ENCODE measurements at places on chromosomes 11 and 22.

DNA sequence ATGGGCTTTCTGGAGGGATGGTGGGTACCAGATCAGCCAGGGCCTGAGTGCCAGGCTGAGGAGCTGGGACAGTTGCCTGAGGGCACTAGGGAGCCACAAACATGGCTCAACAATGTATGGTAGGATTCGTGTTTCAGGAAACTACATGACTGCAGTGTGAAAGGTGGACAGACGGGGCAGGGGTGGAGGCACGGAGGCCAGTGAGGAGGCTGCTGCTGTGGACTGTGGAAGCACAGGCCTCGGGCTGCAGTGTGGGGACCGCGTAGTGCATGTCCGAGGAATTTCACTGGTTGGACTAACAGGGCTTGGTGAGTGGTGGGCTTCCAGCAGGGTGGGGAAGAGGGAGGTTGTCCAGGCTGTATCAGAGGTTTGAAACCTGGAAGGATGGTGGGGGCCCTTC, 7.8 kb downstream of the P2RY2 start:
- no peak for DNase-seq

- DNase-seq, result no peak
Measured at GRCh38 chr11:83852775-83853442, 566.7 kb upstream of the CCDC90B start.

DNA sequence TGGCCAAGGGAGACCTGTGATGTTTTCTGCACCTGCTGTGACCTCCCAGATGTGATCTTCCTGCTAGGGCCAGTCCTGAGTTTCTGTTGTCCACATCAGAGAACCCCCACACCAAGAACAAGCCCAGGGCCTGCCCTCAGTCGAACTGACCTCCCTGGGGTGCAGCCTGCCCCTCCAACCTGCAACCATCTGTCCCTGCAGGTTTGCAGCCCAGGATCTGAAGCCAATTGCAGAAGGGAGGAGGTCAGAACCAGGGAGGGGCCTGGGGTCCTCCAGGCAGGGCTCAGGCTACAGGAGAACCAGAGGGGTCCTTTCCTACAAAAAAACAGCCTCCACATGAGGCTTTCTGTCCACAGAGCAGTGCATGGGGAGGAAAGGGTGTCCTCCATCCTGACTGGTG, 807 bp downstream of the TRIM3 start:
- DNase-seq, result no peak

DNA sequence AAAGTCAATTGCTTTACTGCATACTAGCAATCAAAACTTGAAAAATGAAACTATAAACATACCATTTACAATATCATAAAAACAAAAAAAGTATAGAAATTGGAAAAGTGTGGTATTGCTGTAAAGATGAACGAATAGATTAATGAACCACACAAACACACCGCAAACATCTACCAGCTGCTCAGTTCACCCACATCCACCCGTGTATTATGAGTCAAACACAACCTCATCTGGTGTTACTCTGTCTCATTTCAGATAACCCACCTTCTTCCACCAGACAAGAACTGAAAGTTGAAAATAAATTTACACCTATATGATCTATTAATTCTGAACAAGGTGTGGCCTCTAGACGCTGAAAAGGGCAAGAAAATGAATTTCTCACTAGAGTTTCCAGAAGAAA, 53.3 kb downstream of the BLID start:
- DNase-seq, result no peak

DNA sequence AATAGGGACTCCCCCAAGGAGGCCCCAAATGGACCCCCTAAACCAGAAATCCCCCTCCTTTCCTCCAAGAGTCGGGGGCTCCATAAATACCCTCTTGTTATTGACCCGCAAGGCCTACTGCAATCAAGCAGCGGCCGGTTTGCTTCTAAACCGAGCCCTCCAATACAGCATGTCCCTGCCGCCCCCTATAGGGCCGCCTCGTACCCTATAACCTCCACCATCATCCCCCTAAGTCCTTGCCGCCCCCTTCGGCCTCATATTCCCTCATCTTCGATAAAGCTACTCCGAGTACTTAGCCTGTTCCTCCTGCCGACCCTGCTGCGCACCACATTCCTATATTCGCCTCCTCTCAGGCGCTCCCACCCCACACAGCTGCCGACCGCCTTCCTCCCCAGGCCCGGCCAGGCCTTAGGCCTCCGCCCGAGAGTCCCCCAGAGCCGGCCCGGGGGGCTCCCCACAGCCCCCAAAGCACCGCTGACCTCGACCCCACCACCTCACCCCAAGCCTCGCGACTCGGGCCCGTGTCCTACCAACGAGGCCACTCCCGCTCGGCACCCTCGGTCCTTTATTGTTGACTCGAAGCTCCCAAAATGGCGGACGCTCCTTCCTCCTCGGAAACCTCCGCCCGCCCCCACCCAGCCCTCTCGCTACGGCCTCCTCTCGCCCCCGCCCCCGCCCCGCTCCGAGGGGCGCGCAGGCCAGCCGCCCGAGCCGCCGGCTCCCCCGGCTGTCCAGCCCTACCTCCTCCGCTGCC, 430 bp downstream of the DDX6 start:
- peak; percentile 40 for DNase-seq

DNA sequence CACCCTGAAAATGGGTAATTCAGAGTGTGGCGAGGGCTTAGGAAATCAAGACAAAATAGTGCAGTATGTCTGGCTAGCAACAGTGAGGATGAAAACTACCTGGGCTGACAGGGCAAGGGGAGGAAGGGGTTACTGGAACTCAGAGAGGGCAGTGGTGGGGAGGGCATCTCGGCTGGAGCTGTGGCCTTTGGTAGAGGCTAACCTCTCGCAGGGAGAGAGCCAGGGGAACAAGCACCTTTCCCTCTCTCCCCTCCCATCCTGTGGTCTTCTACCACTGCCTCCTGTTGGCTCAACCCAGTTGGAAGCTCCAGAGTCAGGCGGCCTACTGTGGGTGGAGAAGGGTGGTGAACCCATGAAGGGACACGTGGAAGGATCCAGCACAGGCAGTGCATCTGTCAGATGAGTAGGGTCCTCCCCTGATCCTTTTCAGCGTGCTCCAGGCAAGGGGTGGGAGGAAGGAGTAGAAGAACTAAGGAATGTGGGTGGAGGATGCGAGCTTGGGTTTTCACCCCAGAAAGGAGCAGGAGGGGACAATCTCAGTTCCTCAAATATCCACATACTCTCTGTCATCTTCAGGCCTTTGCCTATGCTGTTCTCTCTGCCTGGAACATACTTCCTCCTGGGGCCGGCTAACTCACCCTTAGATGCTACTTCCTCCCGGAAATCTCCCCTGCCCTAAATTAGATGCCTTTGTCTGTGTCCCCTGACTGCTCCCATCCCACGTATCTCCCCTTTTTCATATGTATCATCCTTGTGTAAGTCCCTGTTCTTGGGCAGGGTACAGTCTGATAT, 6.2 kb upstream of the KCNE3 start:
- DNase-seq, result no peak

- DNase-seq, result no peak
Measured at GRCh38 chr11:67600324-67601029, 6.3 kb upstream of the NDUFV1 start.

DNA sequence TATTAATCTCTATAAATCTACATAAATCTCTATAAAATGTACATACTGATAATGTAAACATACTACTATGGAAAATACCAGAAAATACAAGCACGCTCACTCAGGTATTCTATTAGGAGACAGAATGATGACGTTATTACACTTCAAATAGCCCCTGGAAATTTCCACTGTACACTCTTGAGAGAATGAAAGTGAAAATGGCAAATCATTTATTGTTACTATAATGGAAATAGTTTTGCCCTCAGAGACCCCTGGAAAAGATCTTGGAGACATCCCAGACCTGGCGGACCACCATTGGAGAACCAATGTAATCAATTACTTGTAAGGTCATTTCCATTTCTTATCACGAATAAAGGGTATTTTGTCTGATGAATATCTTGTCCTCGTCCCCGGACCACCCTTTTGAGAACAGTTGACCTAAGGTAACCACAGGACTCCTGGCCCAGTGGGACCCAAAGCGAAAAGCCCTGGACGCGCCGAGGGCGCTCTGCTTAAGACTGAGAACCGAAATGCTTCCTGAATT, 509 bp upstream of the PRRG4 start:
- DNase-seq, result no peak

GRCh38 chr11:105177658-105178057, 38.1 kb upstream of the CARD18 start:
- DNase-seq, result no peak

- DNase-seq, result no peak
Measured at GRCh38 chr11:86396396-86396795, 21.7 kb downstream of the CCDC81 start.

DNA sequence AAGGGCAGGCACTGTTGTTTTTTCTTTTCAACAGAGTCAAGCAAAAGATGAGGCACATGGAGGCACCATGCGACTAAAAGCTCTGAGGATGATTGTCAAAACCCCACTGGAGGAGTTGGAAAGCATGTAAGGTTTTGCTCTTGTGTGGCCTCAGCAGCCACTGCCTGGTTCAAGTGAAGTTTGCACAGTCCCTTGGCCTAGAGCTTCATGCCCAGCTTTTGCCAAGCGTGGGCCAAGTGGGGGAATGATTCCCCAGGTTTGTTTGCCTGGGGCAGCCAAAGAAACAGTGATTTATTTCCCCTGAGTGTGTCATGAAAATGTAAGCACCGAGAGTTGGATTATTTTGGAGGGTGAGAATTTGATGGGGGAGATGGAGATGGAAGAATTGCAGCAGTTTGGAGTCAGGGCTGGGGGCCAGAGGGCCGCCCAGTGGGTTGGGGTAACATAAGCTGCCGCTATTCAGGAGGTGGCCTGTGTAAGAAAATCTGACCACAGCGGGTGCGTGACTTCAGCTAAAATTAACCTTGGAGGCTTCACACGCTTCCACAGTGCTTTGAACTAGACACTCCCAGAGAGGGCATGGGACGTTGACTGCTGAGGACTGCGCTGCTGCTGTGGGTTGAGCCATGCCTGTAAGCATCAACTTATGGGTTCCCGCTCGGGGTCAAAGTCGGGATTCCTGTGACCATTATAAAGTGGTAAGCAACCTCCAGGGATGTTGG, 100.7 kb downstream of the NAV2 start:
- no peak for DNase-seq

DNA sequence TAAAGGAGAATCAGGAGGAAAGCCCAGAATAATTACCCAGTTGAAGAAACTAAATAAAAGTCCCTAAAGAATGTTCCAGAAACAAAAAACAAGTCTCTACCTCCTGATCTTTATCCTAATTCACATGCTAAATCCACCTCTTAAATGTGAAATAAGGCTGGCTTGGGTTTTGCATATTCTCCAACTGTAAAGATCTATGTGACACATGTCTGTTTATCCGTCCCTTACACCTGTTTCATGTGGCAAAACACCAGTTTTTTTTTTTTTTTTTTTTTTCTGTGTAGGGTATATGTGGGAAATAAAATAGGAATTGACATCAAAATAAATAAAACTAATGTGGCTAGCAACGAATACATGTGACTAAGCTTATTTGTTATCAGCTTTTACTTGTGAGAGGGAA, 70.5 kb downstream of the NARS2 start:
- DNase-seq, result no peak

GRCh38 chr22:43980579-43980978, 25.3 kb downstream of the SAMM50 start:
- DNase-seq, result no peak

- no peak for DNase-seq
Measured at GRCh38 chr11:126608658-126609057, 253.2 kb downstream of the ST3GAL4 start.

Data from T follicular helper cell (primary cell).